Smooth muscle cell of bladder (primary cell): ENCODE measurements at places on chromosomes 7 and 10. TPM values are rescaled to one million over a fixed set of nuclear protein-coding genes. Genes with fewer than 3 reads are reported as not detected.

The PON1 gene
- total RNA-seq = not detected in 2 replicates

The GJD4 gene
- total RNA-seq = not detected in 2 replicates

The PLPP4 gene
- total RNA-seq = 0.46 and 2.1 TPM in 2 replicates

The PTPRN2 gene
- 0.71 and 0.74 TPM in 2 replicates for total RNA-seq

The HDAC9 gene
- 2.6 and 5.5 TPM in 2 replicates for total RNA-seq

The CALY gene
- total RNA-seq = not detected in 2 replicates

The PIK3AP1 gene
- 0.14 and 0.74 TPM in 2 replicates for total RNA-seq

The METTL27 gene
- total RNA-seq = 2.3 and 7.4 TPM in 2 replicates

The TSPAN33 gene
- total RNA-seq = 0.65 and 1.3 TPM in 2 replicates

The TRIL gene
- 0.71 and 1.3 TPM in 2 replicates for total RNA-seq

The SPOCK2 gene
- total RNA-seq = 0.37 and 0.43 TPM in 2 replicates

The SLC26A3 gene
- not detected in 2 replicates for total RNA-seq

The ATRNL1 gene
- under 0.01 and 0.18 TPM in 2 replicates for total RNA-seq

The TMEM213 gene
- not detected in 2 replicates for total RNA-seq
